Fibroblast of the aortic adventitia (primary cell): ENCODE measurements at places on chromosomes 11 and 22. TPM values are rescaled to one million over a fixed set of nuclear protein-coding genes. Genes with fewer than 3 reads are reported as not detected.

Gene SLC16A8
- total RNA-seq: 0.18 and 1.6 TPM in 2 replicates

Gene DERL3
- 0.36 TPM in 1 of 2 replicates, not detected in the other for total RNA-seq

Gene LRRC56
- 0.45 and 1.2 TPM in 2 replicates for total RNA-seq

Gene TSKU
- total RNA-seq: 5.6 and 24.6 TPM in 2 replicates

Gene MIOX
- total RNA-seq: not detected in 2 replicates

Gene GPR83
- total RNA-seq: not detected in 2 replicates

Gene OR4P4
- not detected in 2 replicates for total RNA-seq

Gene DUSP8
- total RNA-seq: 0.36 TPM in 1 of 2 replicates, not detected in the other

Gene PAMR1
- 134 and 278 TPM in 2 replicates for total RNA-seq

Gene PPARA
- 13.4 and 24.4 TPM in 2 replicates for total RNA-seq

Gene OR4D5
- total RNA-seq: not detected in 2 replicates
